WTC11 (cell line): ENCODE measurements at places on chromosomes 7 and 10. TPM values are rescaled to one million over a fixed set of nuclear protein-coding genes. Genes with fewer than 3 reads are reported as not detected.

- peaks cover 7% of the 10 kb centered on the region for H3K27me3 ChIP-seq
- H3K36me3 ChIP-seq: no peaks in the 10 kb centered on the region
- H3K27ac ChIP-seq: no peak overlapping the region
- DNase-seq: no peak
- peaks cover 3% of the 10 kb centered on the region; the same call in 1 of the 2 replicates for H3K4me1 ChIP-seq
- no peak overlapping the region for H3K4me3 ChIP-seq
Observed at GRCh38 chr10:78337646-78338391, 304.2 kb downstream of the RPS24 start.

DNA sequence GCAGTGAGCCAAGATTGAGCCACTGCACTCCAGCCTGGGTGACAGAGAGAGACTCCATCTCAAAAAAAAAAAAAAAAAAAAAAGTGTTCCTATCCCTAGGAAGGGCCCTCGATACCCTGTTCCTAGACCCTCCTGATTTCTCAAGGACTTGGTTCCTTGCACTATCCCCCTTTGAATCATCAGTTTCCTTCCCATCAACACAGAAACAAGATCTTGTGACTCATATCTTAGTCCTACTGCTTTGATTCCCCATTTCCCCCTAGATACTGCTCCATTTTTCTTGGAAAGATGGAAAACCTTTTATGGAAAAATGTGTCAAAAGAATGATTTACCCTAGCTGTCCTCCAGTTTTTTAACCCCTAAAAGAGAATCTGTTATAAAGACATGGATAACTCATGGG, 1.7 kb upstream of the ZNF862 start:
- H3K4me1 ChIP-seq: peaks cover 22% of the 10 kb centered on the region
- H3K4me3 ChIP-seq: no peak overlapping the region
- H3K36me3 ChIP-seq: no peaks in the 10 kb centered on the region

DNA sequence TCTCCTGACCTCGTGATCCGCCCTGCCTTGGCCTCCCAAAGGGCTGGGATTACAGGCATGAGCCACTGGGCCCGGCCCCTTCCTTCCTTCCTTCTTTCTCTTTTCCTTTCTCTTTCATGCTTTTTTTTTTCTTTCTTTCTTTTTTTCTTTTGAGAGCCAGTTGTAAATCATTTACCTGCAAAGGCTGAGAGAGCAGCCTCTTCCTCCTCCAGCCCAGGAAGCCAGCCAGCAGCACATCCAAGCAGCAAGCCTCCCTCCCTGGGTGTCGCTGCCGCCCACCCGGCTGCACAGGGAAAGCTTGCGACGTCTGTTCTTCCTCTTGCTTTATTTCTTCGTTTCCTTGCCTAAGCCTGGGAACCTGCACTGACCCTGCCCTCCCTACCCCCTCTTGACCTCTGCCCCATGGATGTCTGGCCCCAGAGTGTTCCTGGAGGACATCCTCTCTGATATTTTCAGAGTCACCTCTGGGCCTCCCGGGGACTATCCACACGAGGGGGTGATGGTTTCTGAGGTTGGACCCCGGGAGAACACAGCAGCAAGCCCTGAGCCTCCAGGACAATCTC, 62.8 kb upstream of the MYL10 start:
- no peak for DNase-seq
- H3K4me1 ChIP-seq: peaks cover 5% of the 10 kb centered on the region
- no peaks in the 10 kb centered on the region for H3K36me3 ChIP-seq
- H3K4me3 ChIP-seq: no peak overlapping the region
- no peak overlapping the region for H3K27ac ChIP-seq
- peaks cover 7% of the 10 kb centered on the region for H3K27me3 ChIP-seq

GRCh38 chr7:33632322-33632721, 273.0 kb upstream of the BMPER start:
- peaks cover 6% of the 10 kb centered on the region; the same call in 1 of the 2 replicates for H3K4me1 ChIP-seq
- H3K36me3 ChIP-seq: peaks cover 4% of the 10 kb centered on the region; the same call in 1 of the 2 replicates
- H3K27ac ChIP-seq: no peak overlapping the region
- no peak for DNase-seq
- H3K4me3 ChIP-seq: no peak overlapping the region

GRCh38 chr10:1360558-1361164, 304.5 kb downstream of the WDR37 start:
- H3K36me3 ChIP-seq: no peaks in the 10 kb centered on the region
- H3K4me3 ChIP-seq: no peak overlapping the region

DNA sequence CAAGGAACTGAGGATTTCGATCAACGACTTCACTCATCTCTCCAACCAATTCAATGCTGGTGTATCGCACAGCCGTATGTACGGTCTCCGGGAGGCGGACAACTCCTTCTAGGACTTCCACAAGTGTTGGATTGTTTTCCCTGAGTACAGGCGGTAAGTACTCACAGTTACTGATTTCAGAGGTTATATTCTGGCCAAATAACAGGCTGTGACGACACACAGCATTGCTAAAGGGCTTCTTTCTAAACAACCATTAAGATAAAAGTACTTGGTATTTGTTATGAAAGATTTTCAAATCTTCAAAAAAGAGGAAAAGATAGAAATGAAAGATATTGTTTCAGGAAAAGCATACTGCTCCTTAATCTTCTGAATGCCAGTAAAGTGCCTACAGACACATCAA, 52.2 kb downstream of the IRF5 start:
- H3K27ac ChIP-seq: no peak overlapping the region
- no peak overlapping the region for H3K4me3 ChIP-seq
- H3K36me3 ChIP-seq: peaks cover 55% of the 10 kb centered on the region
- peaks cover 16% of the 10 kb centered on the region for H3K4me1 ChIP-seq
- H3K27me3 ChIP-seq: no peaks in the 10 kb centered on the region

DNA sequence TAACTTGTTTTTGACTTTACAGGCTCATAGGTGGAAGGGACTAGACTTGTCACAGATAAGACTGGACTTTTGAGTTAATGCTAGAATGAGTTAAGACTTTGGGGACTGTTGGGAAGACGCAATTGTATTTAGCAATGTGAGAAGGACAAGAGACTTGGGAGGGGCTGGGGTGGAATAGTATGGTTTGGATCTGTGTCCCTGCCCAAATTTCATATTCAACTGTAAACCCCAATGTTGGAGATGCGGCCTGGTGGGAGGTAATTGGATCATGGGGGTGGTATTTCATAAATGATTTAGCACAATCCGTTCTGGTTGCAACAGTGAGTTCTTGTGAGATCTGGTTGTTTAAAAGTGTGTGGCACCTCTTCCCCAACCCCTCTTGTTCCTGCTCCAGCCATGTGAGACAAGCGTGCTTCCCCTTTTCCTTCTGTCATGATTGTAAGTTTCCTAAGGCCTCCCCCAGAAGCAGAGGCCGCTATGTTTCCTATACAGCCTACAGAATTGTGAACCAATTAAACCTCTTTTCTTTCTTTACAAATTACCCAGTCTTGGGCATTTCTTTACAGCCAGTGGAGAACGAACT, 22.6 kb downstream of the RNF216 start:
- H3K4me3 ChIP-seq: no peak overlapping the region
- no peaks in the 10 kb centered on the region for H3K27me3 ChIP-seq

- peaks cover 8% of the 10 kb centered on the region for H3K4me1 ChIP-seq
- H3K4me3 ChIP-seq: no peak overlapping the region
- no peak overlapping the region for H3K27ac ChIP-seq
- H3K36me3 ChIP-seq: no peaks in the 10 kb centered on the region
- no peaks in the 10 kb centered on the region for H3K27me3 ChIP-seq
Observed at GRCh38 chr10:15802375-15802949, 57.8 kb downstream of the MINDY3 start.

- H3K4me3 ChIP-seq: no peak overlapping the region
- H3K36me3 ChIP-seq: no peaks in the 10 kb centered on the region
- H3K27ac ChIP-seq: no peak overlapping the region
- peaks cover 6% of the 10 kb centered on the region for H3K4me1 ChIP-seq
- H3K27me3 ChIP-seq: no peaks in the 10 kb centered on the region
- no peak for DNase-seq
Observed at GRCh38 chr10:74383642-74384041, 232.6 kb downstream of the ADK start.

GRCh38 chr10:75293446-75293820, 57.7 kb upstream of the COMTD1 start:
- DNase-seq: no peak
- no peak overlapping the region for H3K4me3 ChIP-seq
- H3K27me3 ChIP-seq: peaks cover 44% of the 10 kb centered on the region
- H3K4me1 ChIP-seq: 0 out of 2 replicates have a peak, but pooled peaks cover 2% of the 10 kb centered on the region

GRCh38 chr10:78657163-78657861, 411.5 kb upstream of the ZMIZ1 start:
- DNase-seq: peak; percentile 87
- no peak overlapping the region for H3K27ac ChIP-seq
- H3K4me1 ChIP-seq: no peaks in the 10 kb centered on the region
- no peaks in the 10 kb centered on the region for H3K27me3 ChIP-seq
- H3K36me3 ChIP-seq: no peaks in the 10 kb centered on the region
- no peak overlapping the region for H3K4me3 ChIP-seq

- no peak overlapping the region for H3K27ac ChIP-seq
- H3K27me3 ChIP-seq: no peaks in the 10 kb centered on the region
- no peak overlapping the region for H3K4me3 ChIP-seq
- no peak for DNase-seq
- H3K36me3 ChIP-seq: no peaks in the 10 kb centered on the region
- peaks cover 26% of the 10 kb centered on the region for H3K4me1 ChIP-seq
Observed at GRCh38 chr7:19410106-19410505, 264.9 kb upstream of the FERD3L start.

DNA sequence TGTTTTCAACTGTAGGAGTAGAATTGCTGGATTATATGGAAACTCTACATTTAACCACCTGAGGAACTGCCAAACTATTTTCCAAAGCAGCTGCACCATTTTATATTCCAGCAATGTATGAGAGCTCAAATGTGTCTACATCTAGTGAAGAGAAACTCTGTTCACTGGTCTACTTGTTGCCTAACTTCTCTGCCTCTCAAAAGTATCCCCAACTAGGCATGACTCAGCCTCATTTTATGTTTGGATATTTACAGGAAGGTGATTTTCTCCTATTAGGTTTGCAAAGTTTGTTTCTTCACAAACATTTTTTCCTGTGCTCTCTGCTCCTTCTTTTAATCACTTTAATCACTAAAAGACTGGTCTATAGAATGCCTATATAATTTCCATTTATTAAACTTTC, 37.1 kb upstream of the SRI start:
- no peak for DNase-seq
- H3K27ac ChIP-seq: no peak overlapping the region
- no peaks in the 10 kb centered on the region; the same call in 1 of the 2 replicates for H3K27me3 ChIP-seq
- peaks cover 19% of the 10 kb centered on the region for H3K36me3 ChIP-seq
- no peaks in the 10 kb centered on the region for H3K4me1 ChIP-seq
- H3K4me3 ChIP-seq: no peak overlapping the region

DNA sequence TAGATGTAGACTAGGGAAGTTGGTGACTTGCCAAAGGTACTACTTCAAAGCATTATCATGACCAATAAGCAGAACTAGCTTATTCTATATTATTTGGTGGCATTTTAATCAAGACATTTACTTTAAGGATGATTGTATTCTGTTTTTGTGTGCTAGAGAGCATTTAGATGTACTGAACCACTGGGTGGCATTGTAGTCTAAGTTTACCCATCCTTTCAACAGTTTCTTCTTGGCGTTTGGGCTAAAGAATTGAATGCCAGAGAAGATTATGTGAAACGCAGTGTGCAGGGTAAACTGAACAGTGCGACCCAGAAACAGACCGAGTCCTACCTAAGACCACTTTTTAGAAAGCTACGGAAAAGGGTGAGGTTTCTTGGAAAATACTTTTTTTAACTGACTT, 26.8 kb downstream of the PRPF18 start:
- no peaks in the 10 kb centered on the region for H3K27me3 ChIP-seq
- DNase-seq: no peak
- no peak overlapping the region for H3K27ac ChIP-seq
- peaks cover 34% of the 10 kb centered on the region for H3K4me1 ChIP-seq

DNA sequence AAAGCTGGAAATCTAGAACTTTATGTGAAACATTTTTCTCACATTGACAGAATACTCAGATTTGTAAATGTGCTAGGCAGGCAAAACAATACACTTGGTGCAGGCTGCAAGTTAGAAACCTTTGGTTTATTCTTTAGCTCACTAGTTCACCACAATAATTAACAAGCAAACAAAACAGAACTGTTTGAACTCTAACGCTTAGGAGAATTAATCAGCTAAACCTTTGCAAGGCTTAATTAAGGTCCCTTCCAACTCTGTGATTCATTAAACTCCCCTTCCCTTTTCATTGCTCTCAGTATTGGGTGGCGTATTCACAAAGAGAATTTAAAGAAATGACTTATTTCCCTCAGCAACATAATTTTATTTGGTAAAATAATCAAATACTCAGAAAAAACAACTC, 99.0 kb downstream of the PON1 start:
- no peaks in the 10 kb centered on the region for H3K27me3 ChIP-seq
- H3K4me1 ChIP-seq: no peaks in the 10 kb centered on the region
- no peak for DNase-seq
- peaks cover 7% of the 10 kb centered on the region for H3K36me3 ChIP-seq
- H3K4me3 ChIP-seq: no peak overlapping the region

DNA sequence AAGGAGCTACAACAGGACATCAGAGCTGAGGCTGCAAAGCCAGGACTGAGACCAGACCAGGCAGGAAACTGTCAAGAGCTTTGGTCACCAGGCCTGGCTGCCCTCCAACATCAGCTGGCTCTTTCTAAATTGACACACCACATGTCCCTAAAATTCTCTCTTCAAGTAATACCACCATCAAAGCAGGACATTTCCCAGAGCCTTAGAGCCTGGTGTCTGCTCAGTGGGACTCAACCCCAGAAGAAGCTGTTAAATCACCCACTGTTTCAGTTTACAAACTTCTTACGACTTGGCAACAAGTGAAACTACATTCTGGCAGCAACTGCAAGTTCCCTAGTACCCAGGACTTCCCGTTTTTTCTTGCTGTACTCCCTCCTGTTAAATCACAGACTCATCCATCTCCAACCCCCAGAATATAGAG, 3.8 kb upstream of the IL6 start:
- H3K36me3 ChIP-seq: no peaks in the 10 kb centered on the region
- peaks cover 4% of the 10 kb centered on the region for H3K27me3 ChIP-seq
- DNase-seq: no peak
- H3K4me3 ChIP-seq: no peak overlapping the region

The MALRD1 gene
- 0.50 to 0.64 TPM (median 0.60 TPM) in 3 replicates for total RNA-seq

The C1QL3 gene
- total RNA-seq: 1.7 to 2.6 TPM (median 2.2 TPM) in 3 replicates

The WDR91 gene
- total RNA-seq: 8.8 to 12.0 TPM (median 10.2 TPM) in 3 replicates

The CCDC3 gene
- total RNA-seq: 2.1 to 3.5 TPM (median 2.7 TPM) in 3 replicates

The AEBP1 gene
- total RNA-seq: 50.8 to 55.5 TPM (median 52.4 TPM) in 3 replicates

The PHKG1 gene
- not detected in 3 replicates for total RNA-seq

The SPDYE6 gene
- not detected in 3 replicates for total RNA-seq

The OR6V1 gene
- not detected in 3 replicates for total RNA-seq

The SPDYE8 gene
- not detected in 3 replicates for total RNA-seq

The GARS1 gene
- total RNA-seq: 142 to 236 TPM (median 158 TPM) in 3 replicates

The ATOH7 gene
- total RNA-seq: 0.30 to 0.44 TPM (median 0.31 TPM) in 3 replicates

The BAIAP2L1 gene
- total RNA-seq: 35.5 to 37.5 TPM (median 36.8 TPM) in 3 replicates

The ITIH2 gene
- 0.62 to 0.83 TPM (median 0.62 TPM) in 3 replicates for total RNA-seq

The GPR15LG gene
- not detected in 3 replicates for total RNA-seq

The TRPV5 gene
- total RNA-seq: not detected in 3 replicates
